ENCODE measurements at places on chromosomes 5 and 9.

- DNase-seq = no peak
These were observed 313.0 kb upstream of the ZNF608 start for GRCh38 chr5:125059255-125060002.

- no peak for DNase-seq
These were observed 100.1 kb downstream of the SVEP1 start for GRCh38 chr9:110479481-110479880.

- DNase-seq = no peak
These were observed 1005.0 kb upstream of the CDH10 start for GRCh38 chr5:25649628-25650265.

GRCh38 chr5:170173227-170173626, 59.6 kb upstream of the C5orf58 start:
- no peak for DNase-seq

GRCh38 chr5:178068293-178068692, 45.0 kb upstream of the N4BP3 start:
- DNase-seq = no peak

GRCh38 chr9:107193251-107193650, 89.8 kb upstream of the RAD23B start:
- no peak for DNase-seq

DNA sequence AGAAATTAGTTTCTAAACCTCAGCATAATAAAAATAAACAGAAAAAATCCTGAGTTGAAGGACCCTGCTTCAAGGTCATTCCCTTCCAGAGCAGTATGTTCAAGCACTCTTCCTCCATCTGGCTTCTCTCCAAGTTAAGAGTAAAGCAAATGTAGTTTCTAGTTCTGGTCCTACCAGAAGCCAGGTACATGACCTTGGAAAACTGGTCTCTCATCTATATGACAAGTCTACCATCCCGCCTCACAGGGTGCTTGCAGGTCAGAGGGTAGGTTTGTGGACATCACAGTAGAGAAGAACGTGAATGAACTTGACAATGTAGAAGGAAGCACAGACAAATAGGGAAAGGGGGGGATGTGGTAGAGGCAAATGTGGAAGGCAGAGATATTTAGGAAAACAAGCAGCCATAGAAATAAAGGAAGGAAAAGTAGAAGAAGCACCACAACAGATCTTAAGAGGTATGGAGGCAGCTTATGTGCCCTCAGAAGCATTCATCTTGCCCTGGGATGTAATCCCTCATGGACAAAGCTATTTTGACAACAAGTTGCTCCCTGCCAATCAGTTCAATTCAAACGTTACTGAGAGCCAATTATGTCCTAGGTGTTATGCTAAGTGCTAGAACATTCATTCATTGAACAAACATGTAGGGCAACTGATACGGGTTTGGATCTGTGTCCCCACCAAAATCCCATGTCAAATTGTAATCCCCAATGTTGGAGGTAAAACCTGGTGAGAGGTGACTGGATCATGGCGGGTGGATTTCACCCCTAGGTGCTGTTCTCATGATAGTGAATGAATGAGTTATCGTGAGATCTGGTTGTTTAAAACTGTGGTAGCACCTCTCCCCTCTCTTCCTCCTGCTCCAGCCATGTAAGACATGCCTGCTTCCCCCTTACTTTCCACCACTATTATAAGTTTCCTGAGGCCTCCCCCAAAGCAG, 23.7 kb upstream of the CTNNAL1 start:
- no peak for DNase-seq

DNA sequence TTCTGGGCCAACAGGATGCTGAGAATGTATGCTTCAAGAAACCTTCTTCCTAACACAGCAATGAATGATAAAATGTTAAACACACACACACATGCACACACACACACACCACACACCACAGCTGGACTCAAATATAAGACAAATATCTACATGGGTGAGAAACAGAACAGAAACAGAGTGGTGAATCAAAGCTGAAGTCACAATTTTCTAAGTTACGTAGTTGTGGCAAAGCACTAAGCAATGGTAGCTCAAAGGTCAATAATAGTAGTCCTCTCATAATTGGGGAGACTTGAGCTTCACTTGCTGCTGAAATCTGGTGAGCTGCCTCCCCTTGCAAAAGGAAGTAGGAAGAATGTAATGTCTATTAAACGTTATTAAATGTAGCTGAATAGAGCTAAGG, 33.7 kb upstream of the ITGA1 start:
- DNase-seq = no peak

- DNase-seq = no peak
These were observed 945 bp downstream of the BTF3 start for GRCh38 chr5:73499187-73499586.

GRCh38 chr9:124969401-124969800, 28.5 kb upstream of the GOLGA1 start:
- no peak for DNase-seq

- DNase-seq = no peak
These were observed 276.0 kb upstream of the DAP start for GRCh38 chr5:11037080-11037479.

DNA sequence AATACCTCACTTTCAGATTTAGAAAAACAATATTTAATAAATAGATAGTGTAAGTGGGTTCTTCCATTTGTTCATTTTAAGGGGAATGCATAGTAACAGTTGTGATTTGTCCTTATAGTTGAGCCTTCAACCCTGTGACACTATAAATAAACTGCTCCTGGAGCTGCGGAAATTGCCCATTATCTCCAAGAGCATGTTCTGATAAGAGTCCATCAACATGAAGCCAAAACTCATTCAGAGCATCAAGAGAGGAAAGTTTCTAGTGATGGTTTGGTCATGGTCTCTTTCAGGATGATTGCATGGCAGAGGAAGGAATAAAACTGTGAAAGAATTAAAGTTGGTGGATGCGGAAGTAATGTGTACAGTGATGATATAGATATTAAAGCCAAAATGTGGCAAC, 772.1 kb upstream of the DMAC1 start:
- no peak for DNase-seq

DNA sequence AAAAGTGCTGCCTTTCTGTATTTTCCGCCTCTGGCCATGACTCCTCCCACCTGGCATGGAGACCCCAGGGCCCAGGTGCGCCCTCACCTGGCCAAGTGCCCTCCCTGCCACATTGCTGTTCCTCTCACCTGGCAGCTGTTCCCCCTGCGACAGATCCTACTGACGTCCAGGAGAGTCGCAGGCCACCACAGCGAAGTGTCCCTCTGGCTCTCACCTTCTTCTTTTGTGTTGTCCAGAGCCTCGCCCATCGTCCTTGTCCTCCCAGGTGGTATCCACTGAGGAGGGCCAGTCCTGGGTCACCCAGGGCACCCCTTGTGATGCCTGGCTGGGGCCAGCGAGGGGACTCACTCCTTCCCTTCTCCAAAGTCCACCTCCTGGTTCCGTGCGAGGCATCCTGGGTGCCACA, 2.6 kb downstream of the NKD2 start:
- peak; percentile 82 for DNase-seq

GRCh38 chr9:114893221-114894010, 37.0 kb downstream of the TNFSF8 start:
- no peak for DNase-seq

DNA sequence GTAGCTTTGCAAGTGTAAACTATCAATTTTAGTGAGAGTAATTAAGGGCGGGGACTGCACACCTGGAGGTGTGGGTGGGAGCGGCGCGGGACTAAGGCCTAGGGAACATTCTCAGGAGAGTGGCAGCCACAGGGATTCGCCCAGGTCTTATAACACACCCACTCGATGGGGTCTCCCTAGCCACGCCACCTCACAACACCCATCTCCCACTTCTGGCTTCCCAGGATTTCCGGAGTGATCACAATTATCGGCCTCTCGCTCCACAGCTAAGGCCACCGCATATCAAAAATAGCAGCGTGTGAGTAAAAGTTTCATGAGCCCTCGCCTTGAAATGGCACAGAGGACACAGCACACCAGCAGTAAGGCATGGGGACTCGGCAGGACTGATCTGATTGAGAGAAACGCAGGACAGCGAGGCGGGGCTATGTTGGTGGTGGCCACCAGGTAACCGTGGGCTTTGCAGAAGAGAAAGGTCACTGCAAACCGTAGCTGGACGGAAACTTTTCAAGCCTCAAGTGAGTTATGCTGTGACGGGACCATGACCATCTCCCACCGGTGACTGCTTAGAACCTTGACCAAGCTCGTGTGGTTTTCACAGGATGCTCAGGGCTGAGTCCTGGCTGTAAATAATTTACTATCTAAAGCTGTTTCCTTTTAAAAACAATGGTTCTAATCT, 1.1 kb upstream of the LPAR1 start:
- no peak for DNase-seq

GRCh38 chr9:96031366-96031824, 155.9 kb downstream of the ERCC6L2 start:
- DNase-seq = no peak

DNA sequence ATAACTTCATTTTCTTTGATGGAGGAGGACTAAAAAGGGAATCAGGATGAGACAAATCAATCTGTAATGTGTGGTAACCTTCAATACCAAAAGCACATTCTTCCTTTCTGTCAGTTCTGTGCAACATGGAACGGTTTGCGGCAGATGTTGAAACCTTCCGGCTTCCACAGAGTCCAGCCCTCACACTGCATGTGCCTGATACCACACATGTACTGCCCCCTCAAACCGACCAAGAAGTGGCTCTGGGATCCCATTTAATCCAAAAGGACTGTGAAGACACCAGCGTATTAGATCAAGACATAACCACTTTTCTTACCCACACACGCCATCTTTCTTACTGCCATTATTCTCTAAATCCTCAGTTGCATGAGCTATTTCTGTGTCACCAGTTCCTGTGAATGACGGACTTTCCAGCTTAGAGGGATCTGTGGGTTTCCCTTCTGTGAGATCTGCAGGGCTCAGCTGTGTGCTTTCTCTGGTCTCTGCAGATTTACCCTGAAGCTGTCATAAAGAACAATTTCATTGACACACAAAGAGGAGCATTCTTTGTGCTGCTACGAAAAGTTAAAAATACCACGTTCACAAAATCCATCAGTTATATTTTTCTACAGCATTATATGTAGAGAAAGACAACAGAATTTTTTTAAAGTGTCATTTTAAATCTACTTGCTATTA, 25.8 kb downstream of the NSUN2 start:
- DNase-seq = no peak

GRCh38 chr5:1195916-1196315, 5.5 kb upstream of the SLC6A19 start:
- DNase-seq = no peak

DNA sequence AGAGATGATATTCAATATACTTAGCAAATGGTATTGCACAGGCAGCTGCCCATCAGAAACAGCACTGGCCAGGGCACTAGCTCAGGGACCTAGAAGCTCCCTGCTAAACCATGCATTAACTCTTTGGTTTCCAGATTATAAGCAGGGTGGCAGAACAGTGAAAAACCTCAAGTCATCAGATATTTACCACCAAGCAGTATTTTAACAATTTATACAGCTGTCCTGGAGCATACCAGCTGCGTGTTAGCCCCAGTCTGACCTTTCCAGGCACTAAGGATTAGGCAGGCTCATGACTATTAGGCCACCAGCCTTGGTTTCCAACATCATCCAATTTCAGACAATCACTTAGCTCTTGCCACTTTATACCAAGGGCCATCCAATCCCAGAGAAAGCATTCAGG, 326.5 kb downstream of the CAAP1 start:
- no peak for DNase-seq

GRCh38 chr5:73272351-73272750, 99.4 kb downstream of the TMEM174 start:
- no peak for DNase-seq

DNA sequence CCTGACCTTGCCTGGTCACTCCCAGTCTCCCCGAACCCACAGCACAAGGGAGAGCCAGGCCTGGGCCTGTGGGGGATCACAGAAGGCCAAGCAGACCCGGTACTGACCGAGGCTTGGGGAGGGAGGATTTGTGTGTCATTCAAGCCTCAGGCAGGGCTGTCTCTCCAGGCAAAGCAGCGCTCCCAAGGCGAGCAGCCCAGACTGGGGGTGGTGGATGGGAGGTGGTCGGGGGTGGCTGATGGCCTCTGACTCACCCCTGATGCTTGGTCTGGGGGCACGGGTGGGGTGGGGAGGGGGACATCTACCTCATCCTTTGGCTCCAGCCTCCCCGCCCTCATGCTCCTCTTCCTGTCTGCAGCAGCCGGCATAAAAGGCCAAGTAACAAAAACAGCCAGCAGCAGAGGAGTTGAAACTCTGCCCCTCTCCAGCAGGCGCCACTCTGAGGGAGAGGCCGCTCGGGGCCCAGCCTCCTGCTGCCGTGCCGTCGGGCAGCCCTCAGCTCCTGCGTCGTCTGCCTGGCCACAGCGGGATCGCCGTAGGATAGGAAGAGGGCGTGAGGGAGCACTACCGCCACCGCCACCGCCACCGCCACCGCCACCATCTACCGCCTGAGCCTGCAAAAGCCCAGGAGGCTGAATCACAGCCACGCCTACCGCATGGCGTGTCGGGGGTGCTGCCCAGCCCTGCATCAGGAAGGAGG, 166.0 kb downstream of the OLFM1 start:
- no peak for DNase-seq

DNA sequence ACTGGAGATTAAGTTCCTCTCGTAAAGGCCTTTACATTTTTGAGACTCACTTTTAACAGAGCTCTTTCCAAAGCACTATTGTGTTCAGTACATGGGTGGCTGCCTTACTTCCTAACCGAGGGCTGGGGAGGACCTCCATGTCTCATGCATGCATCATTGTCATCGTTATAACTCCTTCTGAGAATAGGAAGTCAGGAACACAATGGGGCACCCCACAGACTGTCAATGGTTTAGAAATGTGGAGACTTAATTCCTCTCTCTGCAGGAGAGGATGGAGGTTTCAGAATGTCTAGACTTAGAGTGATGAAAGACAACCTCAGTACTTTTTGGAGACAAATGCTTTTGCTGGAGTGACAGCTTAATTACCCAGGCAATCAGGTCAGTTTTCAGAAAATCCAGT, 83.9 kb downstream of the PRLR start:
- DNase-seq = no peak

GRCh38 chr5:100469767-100470166, 65.4 kb upstream of the FAM174A start:
- DNase-seq = no peak

DNA sequence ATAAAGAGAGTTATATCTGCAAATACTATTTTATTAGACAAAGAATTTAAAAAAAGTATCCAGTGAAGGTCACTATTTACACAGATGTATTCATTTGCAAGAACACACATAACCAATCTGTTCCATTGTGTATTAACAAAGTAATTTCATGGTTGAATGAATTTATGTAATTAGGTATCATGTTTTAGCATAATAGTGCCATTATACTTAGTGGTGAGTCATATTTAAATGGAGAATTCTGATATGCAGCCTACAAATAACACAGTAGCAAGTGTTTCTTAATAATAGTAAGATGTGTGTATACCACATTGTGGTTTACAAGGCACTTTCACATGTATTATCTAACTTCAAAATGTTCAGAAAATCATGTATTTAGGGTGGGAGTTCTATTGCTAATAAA, 1028.5 kb upstream of the ACO1 start:
- no peak for DNase-seq
